Left ventricle myocardium inferior (tissue), 1 donor: ENCODE measurements at places on chromosomes 1 and 21.

- peak; percentile 59 for DNase-seq
These were observed 7.1 kb downstream of the NBL1 start for GRCh38 chr1:19651141-19651737.

DNA sequence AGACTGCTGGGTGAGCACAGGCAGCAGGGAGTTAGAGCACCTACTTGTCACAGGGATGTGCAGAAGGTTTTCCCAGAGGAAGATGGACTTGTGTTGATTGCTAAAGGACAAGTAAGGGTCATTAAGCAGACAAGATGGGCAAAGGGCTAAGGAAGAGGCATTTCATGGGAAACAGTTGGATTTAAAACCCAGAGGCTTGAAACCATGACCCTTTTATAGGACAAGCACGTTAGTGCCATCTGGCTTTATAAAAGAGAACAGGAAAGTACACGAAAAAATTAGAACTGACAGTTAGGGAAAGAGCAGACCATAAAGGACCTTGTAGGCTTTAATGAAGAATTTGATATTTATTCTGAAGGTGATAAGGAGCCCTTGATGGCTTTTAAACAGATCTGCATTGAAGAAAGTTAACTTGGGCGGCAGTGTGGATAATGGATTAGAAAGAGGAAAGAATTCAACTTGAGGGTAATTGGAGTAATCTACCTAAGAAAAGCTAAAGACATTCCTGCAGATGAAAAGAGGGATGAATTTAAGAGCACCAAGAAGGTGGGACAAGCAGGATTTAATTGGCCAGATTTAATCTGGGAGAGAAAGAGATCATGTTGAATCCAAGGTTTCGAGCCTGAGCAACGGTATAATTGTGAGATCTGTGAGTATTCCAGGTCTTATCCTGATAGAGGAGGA is 68.6 kb downstream of the ZC3H11B start:
- no peak for DNase-seq

- DNase-seq = no peak
These were observed 158.2 kb downstream of the TRIM33 start for GRCh38 chr1:114352797-114353196.

GRCh38 chr1:31483012-31483946 is 70.3 kb downstream of the SERINC2 start:
- DNase-seq = no peak

DNA sequence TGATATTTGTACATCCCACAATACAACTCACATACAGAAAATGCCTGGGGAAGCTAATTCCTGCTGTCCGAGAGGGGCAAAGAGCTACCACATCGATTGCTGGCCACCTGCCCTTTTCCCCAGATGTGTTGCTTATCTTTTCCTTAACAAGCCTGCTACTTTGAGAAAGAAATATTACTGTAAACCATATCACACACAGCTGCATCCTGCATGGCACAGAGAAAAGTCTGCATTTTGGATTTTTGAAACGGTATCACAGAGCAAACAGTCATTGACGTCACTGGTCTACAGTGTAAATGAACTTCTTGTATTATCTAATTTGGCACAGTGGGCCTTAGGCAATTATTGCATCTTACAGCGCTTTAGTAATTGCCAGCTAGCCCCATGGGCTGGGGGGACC is 164.7 kb downstream of the CLIC6 start:
- no peak for DNase-seq

GRCh38 chr21:26967062-26967913 is at the start of gene ADAMTS5:
TSS of gene ADAMTS5 (minus strand) at chr21:26967088. CDS start at chr21:26966391, 697 bp downstream.
- peak; percentile 51 for DNase-seq

DNA sequence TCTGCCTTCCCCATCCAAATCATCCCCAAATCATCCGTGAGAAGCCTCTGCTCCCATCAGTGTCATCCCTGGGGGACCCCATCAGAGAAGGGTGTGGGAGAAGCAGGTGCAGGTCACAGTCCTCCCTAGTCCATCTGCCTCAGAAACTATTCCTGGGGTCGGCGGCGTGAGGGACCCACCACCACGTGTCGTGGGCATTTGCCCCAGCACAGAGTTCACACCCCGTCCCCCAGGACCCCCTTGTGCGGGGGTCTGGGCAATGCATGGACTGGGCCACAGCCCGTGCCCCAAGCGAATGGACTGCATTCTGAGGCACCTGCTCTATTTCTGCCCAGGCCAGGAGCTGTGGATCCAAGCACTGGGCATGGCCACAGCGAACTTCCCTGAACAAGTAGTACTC is 38.4 kb downstream of the ATF3 start:
- DNase-seq = no peak

GRCh38 chr1:26696654-26697430 is 1.0 kb downstream of the ARID1A start:
- DNase-seq = peak; percentile 39

DNA sequence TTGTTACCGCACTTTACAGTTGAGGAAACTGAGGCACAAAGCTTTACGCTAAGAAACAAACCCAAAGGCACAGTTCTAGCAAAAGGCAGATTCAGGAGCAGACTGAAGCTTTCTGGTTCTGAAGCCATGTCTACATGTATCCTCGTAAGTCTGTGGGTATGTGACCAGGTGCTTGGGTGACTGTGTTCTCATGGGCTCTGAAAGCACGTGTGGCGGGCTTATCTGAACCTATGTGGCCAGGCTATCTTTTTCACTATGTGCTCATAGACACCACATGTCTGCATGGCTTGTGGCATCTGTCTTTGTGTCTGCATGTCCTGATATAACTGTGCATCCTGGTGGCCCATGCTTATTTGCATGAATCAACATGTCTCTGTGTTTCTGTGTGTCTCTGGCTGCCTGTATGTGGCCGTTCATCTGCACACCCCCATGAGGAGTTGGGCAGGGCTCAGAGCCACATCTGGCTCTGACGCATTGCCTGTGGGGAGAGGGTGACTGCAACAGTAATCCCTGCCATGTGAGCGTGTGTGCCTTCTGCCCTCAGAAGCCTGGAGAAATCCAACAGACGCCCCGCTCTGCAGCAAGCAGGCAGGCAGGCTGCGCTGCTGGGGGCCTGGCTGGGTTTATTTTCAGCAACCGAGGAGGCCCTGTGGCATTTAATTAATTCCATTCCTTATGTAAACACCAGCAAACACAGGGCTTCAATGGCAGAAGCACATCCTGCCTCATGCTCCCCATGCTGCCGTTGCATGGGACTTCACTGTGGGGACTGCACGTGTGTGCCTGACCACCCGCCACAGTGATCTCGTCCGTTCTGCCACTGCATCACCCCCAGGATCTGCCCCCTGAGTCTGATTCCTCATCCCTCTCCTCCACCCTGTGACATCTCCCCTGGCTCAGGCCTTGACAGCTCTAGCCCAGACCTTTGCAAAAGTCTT is 115.4 kb downstream of the TRABD2B start:
- no peak for DNase-seq

GRCh38 chr1:210482945-210483617 is 154.4 kb downstream of the HHAT start:
- DNase-seq = no peak

- no peak for DNase-seq
These were observed 2.4 kb upstream of the PRAMEF18 start for GRCh38 chr1:13228343-13228781.

DNA sequence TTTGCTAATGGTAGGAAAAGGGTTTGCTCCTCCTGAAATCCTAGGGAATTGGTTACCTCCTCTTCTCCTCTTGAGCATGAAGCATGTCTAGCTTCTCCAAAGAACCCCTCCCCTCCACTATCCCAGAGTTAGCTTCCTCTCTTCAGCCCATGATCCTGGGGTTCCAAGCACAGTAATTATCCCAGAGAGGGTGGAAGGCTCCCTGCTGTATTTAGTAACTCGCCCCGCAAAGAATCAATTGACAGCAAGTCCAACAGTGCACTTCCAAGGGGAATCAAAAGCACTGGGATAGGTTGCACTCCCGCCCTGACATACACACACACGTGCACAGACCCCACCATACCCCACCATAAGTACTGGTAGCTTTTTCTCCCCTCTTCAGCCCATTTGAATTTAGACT is 3.1 kb downstream of the S100A8 start:
- no peak for DNase-seq
